ENCODE measurements at places on chromosomes 3 and 15.

GRCh38 chr15:29935296-29936004, 113.2 kb upstream of the TJP1 start:
- no peak overlapping the region for H3K27ac ChIP-seq
- no peak for DNase-seq
- H3K4me1 ChIP-seq: peaks cover 17% of the 10 kb centered on the region
- no peaks in the 10 kb centered on the region for H3K27me3 ChIP-seq

GRCh38 chr3:37731895-37732294, 129.8 kb upstream of the CTDSPL start:
- no peak for DNase-seq
- H3K36me3 ChIP-seq: no peaks in the 10 kb centered on the region
- H3K4me1 ChIP-seq: no peaks in the 10 kb centered on the region
- peaks cover 12% of the 10 kb centered on the region for H3K27me3 ChIP-seq
- no peak overlapping the region for H3K4me3 ChIP-seq

DNA sequence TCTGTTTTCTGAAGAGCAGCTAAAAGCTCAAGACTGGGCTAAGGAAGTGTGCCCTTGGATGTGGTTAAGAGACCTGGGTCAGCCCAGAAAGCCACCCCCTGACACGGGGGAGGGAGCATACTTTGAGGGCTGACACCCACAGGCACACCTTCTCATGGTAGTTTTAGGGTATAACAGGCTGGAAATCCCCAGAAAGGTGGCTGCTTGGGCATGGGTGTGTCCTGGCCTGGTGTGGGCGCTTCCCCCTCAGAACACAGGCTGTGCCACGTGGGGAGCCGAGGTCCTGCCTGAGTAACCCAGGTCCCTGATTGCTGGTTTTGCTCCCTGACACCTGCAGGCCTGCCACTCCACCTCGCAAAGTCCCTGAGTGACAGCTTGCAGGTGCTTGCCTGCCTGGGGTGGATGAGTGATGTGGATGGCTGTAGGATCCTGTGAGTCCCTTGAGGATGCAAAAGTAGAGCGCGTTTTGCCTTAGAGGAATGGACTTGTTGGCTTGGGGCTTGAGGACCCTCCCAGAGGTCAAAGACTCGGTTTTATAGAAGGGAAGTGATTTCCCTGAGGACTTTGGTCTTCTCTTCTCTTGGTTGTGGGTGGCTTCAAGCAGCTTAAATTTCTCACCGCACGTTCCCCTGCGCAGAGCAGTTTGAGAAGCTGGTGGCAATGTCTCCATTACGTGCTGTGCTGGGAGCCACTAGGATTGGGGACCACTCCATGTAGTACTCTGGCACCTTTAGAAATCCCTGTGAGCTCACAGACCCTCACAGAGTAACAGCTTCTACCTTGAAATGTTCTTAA, 94.4 kb downstream of the DNASE1L3 start:
- no peaks in the 10 kb centered on the region for H3K27me3 ChIP-seq
- no peak overlapping the region for H3K27ac ChIP-seq
- no peak for DNase-seq
- H3K36me3 ChIP-seq: peaks cover 22% of the 10 kb centered on the region
- peaks cover 7% of the 10 kb centered on the region for H3K4me1 ChIP-seq

- peaks cover 10% of the 10 kb centered on the region for H3K36me3 ChIP-seq
- no peak for DNase-seq
- peaks cover 25% of the 10 kb centered on the region for H3K4me1 ChIP-seq
- H3K27ac ChIP-seq: no peak overlapping the region
- H3K4me3 ChIP-seq: no peak overlapping the region
- no peaks in the 10 kb centered on the region for H3K27me3 ChIP-seq
Observed at GRCh38 chr15:52057996-52058395, 39.0 kb downstream of the MAPK6 start.

DNA sequence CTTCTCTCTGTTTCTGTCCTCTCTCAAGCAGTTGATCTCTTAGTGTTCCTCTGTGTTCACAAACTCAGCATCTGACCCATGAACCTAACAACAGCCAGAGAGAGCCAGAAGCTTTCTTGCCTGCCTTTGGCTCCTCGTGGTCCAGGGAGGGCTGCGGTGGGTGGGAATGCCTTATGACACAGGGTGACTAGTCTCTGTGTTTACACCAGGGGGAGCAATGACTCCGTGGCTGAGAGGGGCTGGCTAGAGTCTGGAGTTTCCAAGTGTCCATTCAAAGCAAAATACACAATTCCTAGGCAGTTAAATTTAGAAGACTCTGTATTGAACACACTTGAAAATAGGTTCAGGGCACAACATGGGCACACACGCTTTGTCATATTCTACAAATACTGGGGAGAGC, 370.0 kb upstream of the FRG2C start:
- DNase-seq: no peak
- no peaks in the 10 kb centered on the region for H3K27me3 ChIP-seq
- no peaks in the 10 kb centered on the region for H3K36me3 ChIP-seq

GRCh38 chr3:153783741-153784480, 337.3 kb upstream of the ARHGEF26 start:
- no peaks in the 10 kb centered on the region for H3K36me3 ChIP-seq
- no peaks in the 10 kb centered on the region for H3K4me1 ChIP-seq
- H3K4me3 ChIP-seq: no peak overlapping the region

DNA sequence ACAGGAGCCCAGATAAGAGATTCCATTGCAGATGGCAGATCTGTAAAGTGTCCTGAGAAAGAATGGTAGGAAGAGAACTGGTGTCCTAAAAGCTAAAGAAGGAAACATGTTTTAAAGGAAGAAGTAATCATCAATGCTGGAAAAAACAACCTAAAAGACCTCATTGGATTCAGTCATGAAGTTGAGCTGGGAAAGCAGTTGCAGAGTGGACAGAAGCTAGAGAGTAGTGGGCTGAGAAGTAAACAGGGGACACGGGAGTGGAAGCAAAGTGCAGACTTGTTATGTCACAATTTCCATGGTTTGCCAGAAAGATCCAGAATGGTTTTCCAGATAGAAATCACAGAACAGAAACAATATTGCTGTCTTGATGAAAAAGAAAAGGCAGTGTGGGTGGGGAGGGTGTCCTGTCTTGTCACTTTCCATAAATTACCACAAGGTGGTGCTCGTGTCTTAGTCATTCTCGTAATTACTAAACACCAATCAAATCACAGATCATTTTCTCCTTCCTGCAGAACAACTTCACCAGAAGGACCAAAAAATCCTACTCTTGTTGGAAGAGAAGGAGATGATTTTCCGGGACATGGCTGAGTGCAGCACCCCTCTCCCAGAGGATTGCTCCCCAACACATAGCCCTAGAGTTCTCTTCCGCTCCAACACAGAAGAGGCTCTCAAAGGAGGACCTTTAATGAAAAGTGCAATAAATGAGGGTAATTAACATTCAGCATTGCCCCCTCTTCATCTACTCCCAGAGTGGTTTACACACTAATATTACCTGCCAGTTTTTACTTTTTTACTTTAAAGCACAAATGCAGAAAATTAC, 64.5 kb downstream of the KLHL25 start:
- no peaks in the 10 kb centered on the region for H3K27me3 ChIP-seq
- no peaks in the 10 kb centered on the region for H3K4me1 ChIP-seq
- H3K27ac ChIP-seq: no peak overlapping the region
- H3K4me3 ChIP-seq: no peak overlapping the region
- peaks cover 27% of the 10 kb centered on the region for H3K36me3 ChIP-seq

DNA sequence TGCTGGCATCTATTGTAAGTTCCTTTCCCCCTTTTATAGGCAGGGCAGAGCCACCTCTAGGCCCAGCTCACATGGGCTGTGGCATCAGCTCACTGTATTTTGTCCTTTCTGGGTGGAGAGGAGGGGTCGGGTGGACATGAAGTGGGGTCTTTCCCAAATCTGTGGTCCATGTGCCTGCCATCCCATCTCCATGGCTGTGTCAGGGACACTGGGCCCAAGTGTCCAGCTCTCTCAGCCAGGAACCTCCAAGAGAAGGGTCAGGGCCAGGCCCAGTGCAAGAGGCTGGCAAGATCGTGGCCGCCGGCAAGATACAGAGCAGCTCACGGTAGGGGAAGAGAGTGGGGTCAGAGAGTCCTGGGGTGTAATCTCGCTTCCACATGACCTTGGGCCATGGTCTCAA, 85.3 kb downstream of the PCSK6 start:
- H3K4me1 ChIP-seq: no peaks in the 10 kb centered on the region
- no peaks in the 10 kb centered on the region for H3K36me3 ChIP-seq
- H3K27me3 ChIP-seq: no peaks in the 10 kb centered on the region
- DNase-seq: no peak
- H3K4me3 ChIP-seq: no peak overlapping the region

- no peaks in the 10 kb centered on the region for H3K4me1 ChIP-seq
- H3K4me3 ChIP-seq: no peak overlapping the region
- no peaks in the 10 kb centered on the region for H3K36me3 ChIP-seq
- H3K27ac ChIP-seq: no peak overlapping the region
- no peaks in the 10 kb centered on the region for H3K27me3 ChIP-seq
Observed at GRCh38 chr3:51102396-51102795, 282.7 kb upstream of the MANF start.

- DNase-seq: no peak
- H3K4me1 ChIP-seq: no peaks in the 10 kb centered on the region
- no peak overlapping the region for H3K27ac ChIP-seq
- no peak overlapping the region for H3K4me3 ChIP-seq
- no peaks in the 10 kb centered on the region for H3K36me3 ChIP-seq
Observed at GRCh38 chr3:148131990-148132638, 565.6 kb upstream of the AGTR1 start.

GRCh38 chr15:63909819-63910437, 76.2 kb upstream of the HERC1 start:
- H3K36me3 ChIP-seq: no peaks in the 10 kb centered on the region
- no peaks in the 10 kb centered on the region for H3K4me1 ChIP-seq
- H3K4me3 ChIP-seq: no peak overlapping the region
- no peak for DNase-seq
- no peak overlapping the region for H3K27ac ChIP-seq
- H3K27me3 ChIP-seq: no peaks in the 10 kb centered on the region

DNA sequence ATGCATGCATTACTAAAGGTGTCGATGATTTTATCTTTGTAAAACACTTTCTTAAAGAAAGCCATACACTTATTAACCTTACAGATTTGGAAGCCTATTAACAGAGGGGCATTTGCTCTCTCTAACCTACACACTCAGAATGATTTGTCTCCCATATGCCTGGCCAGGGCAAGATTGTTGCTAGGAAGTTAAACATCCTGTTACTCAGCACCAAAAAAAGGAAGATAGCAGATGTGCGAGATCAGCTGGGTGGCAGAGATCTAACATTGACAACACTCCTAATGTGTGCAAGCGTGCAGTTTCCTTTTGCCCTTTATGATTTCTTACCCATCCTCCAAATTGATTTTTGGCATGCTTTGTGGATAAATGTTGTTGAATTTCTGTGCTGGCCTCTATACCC, 73.9 kb upstream of the TMEM108 start:
- H3K27me3 ChIP-seq: peaks cover 5% of the 10 kb centered on the region
- H3K27ac ChIP-seq: no peak overlapping the region
- no peak overlapping the region for H3K4me3 ChIP-seq
- H3K36me3 ChIP-seq: no peaks in the 10 kb centered on the region
- H3K4me1 ChIP-seq: no peaks in the 10 kb centered on the region
